ENCODE measurements at places on chromosomes 13 and 19. TPM values are rescaled to one million over a fixed set of nuclear protein-coding genes. Genes with fewer than 3 reads are reported as not detected.

DNA sequence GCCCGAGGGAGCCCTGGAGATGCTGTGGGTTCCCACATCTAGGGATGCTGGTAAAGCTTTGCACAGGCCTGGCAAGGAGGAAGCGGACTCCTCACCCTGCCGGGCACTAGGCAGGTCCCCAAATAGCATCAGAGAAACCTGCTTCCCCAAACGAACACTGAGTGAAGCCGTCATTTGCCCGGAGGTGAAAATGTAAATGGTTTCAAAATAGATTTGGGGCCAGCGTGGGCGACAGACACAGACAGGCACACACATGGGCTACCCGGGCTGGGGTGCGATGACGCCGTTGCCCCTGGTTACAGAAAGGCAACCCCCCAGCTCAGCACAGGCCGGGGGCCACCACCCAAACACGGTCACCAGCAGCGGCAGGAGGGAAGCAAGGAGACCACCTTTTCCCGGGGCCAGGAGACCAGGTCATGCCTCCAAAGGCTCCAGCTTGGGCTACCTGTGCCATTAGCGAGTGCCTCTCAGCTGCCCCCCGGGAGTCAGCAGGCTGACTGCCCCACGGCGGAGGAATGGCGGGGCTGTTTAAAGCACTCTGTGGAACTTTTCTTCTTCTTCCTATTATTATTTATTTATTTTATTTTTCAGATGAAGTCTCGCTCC lies 47.5 kb upstream of the NDUFS7 start:
- no peak for DNase-seq

- peak; percentile 11 for DNase-seq
Observed at GRCh38 chr19:23436318-23436717, 41.0 kb upstream of the ZNF91 start.

GRCh38 chr13:50846861-50847475 lies 3.5 kb upstream of the DLEU7 start:
- DNase-seq: no peak

DNA sequence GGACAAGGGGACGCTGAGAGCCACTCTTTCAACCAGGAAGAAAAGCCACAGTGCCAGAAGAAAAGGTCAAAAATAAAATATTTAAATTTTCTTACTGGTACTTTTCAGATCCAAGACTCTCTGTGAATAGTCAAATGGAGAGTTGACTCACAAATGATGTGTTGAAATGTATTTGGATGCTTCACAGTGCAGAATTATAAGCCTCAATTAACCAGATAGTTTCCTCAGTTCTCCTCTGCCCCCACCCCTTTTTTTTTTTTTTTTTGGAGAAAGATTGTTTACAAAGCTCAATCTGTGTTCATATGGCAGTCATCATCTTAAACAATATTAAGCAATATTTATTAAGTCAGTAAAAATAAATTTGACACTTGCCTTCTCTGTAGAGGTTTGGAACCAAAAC lies 470.8 kb downstream of the FGF9 start:
- no peak for DNase-seq

CFAP97D2 gene
- total RNA-seq: not detected

C1QTNF9B gene
- not detected for total RNA-seq
